Suppressor macrophage (primary cell): ENCODE measurements at places on chromosomes 7 and 10.

DNA sequence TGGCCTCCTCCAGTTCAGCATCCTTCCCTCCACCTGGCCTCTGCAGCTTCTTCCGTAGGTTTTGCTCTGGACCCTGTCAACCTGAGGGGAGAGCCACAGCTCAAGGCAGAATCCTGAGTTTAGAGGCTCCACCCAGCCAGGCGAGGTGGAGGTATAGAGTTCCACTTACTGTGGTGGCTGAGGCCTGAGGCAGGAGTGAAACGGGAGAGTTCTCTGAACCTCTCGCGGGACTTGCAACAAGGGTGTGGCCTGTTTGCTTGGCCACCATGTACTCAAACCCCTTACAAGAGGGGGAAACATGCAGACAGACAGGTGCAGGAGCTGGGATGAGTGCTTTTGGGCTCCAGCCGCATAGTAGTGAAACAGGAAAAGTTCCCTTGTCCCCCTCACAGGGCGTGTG is 154.0 kb upstream of the C7orf33 start:
- DNase-seq = no peak

- DNase-seq = no peak
These were observed 167.3 kb upstream of the C1GALT1 start for GRCh38 chr7:7014827-7015595.

- peak; percentile 97 for DNase-seq
These were observed at the start of gene SLC12A9 for GRCh38 chr7:100852048-100852872. Gene SLC12A9 (plus strand): TSS chr7:100852713. CDS start chr7:100854198, 1,485 bp downstream.

GRCh38 chr7:27329909-27330308 is 87.3 kb downstream of the EVX1 start:
- no peak for DNase-seq

DNA sequence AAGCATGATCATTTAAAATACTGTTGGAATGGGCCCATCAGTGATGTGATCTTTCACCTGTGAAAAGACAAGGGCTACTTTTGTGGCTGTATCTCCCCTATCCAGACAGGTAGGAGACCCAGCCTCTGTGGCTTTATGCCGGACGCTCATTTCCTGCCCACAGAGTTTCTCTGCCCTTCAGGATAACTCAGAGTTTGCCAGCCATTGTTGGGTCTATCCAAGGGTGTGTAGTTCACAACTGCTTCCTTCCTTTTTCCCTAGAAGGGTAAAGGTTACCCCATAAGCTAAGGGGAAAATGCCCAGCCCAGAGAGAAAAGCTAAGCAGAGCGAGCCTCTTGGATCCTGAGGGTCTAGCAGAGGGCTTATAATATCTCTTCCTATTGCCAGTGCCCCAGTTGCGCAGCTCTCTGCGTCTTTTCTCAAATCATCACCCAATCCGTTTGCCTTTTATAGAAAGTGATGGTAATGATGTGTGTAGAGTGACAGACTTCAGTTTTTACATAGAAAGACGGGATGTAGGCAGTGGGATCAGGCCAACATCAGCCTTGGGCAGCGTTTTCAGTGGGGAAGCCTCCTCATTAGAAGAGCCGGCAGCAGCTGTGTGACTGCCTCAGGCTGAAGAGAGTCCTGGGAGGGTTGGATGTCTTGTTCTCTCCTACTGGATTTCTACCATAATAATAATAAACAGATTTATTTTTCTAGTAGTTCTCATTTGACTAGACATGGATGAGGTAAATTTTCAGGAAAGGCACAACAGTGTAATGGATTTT is 80.5 kb downstream of the MET start:
- no peak for DNase-seq

- peak; percentile 12 for DNase-seq
These were observed 580.5 kb downstream of the AUTS2 start for GRCh38 chr7:70178787-70179186.

DNA sequence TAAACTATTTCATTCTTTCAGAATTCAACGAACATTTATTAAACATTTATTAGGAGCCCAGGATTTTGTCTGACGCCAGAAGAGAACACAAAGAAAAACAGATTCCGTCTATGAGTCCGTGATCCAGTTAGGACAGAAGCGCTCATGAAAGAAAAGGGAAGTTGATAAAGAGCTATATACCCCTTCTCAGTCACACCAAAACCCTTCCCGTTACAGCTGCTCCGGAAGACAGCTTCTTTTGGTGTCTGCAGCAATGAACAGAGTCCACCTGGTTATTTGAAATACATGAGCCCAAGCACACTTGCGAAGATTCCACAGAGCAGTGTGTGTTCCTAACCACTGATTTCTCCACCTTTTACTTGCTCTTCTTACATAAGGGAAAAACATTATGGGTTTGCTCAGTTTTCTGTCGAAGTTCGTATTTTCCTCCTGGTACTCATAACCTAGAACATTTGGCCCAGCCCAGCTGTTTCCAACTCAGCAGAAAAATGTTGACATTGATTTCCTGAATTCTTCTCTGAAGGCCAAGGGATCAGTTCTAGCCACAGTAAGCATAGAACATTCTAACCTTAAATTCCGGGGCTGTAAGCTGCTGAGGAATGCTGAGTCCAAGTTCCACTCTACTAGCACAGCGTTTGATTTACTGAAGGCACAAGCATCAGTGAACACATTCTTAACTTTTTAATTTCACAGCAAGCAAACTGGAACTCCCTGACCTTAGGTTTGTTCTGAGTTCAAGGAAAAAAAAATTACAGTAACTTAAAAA is 206.5 kb downstream of the SORCS1 start:
- peak; percentile 80 for DNase-seq

GRCh38 chr7:113010377-113010776 is 76.2 kb downstream of the GPR85 start:
- DNase-seq = no peak

DNA sequence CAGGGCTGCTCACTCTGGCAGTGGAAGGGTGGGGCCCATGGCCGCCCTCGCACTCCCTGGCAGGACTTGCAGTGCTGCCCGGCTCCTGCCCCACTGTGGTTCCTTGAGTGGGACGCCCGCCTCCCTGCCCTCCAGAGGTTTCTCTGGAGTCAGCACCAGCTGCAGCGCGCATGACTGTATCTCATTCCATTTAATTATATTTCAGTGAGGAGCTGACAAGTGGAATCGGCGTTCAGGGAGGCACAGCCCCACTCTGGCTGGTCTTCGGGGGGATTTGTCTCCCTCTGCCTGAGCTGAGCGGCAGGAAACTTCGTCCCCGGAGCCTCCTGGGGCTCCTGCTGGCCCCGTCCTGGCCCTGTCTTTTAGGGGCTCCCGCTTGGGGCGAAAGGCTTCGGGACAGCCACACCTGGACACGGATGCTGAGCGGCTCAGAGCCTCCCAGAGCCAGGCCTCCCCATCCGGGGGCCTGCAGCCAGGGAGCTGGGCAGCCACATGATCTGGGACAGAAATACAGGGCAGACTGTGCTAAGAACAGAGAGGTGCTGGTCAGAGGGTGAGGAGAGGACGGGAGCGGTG is 75.3 kb upstream of the NKX6-2 start:
- no peak for DNase-seq

DNA sequence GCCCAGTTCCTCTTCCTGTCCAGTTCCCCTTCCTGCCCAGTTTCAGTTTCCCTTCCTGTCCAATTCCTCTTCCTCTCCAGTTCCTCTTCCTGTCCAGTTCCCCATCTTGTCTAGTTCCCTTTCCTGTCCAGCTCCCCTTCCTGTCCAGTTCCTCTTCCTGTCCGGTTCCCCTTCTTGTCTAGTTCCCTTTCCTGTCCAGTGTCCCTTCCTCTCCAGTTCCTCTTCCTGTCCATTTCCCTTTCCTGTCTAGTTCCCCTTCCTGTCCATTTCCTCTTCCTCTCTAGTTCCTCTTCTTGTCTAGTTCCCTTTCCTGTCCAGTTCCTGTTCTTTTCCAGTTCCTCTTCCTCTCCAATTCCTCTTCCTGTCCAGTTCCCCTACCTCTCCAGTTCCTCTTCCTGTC is 68.1 kb upstream of the ADCY1 start:
- peak; percentile 21 for DNase-seq

GRCh38 chr10:36089790-36090440 is 447.8 kb upstream of the FZD8 start:
- DNase-seq = no peak

GRCh38 chr10:70898687-70899086 is 10.3 kb upstream of the PCBD1 start:
- DNase-seq = no peak

GRCh38 chr10:80253266-80253962 is 36.0 kb downstream of the MAT1A start:
- no peak for DNase-seq

DNA sequence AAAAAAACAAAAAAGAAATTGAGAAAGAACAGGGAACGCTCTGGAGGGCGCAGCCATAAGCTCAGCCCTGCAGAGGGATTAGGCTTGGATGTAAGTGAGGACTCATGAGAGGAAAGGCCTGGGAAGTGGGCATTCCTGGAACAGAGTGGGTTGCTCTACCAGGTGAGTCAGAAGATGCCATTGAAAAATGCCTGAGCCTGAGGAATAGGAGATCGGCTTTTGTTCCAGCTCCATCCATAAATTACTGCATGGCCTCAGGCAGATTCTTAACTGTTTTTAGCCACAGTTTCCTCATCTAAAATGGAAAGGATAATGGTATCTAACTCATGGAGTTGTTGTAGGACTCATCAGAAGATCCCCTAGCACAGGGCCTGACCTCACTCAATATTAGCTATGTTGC is 1.1 kb upstream of the RGR start:
- no peak for DNase-seq

GRCh38 chr7:43694399-43694748 is 34.9 kb downstream of the COA1 start:
- no peak for DNase-seq

GRCh38 chr10:31146491-31147209 is 115.0 kb upstream of the ZNF438 start:
- DNase-seq = peak; percentile 56

DNA sequence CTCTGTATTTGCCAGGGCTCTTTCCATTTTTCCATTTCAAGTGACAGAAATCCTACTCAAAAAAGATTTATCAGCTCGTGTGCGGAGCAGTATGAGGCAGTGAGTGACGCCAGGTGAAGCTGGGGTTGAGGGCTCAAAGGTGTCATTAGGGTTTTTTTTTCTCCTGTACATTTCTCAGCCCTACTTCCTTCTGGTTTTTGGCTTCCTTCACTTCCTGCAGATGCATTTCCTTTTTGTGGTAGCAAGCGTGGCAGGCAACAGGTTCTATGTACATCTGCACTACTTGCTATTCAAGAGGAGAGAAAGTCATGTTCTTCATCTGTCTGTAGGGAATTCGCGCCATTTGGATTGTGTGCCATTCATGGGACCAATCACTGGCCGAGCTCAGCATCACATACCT is 52.8 kb upstream of the AOAH start:
- no peak for DNase-seq

DNA sequence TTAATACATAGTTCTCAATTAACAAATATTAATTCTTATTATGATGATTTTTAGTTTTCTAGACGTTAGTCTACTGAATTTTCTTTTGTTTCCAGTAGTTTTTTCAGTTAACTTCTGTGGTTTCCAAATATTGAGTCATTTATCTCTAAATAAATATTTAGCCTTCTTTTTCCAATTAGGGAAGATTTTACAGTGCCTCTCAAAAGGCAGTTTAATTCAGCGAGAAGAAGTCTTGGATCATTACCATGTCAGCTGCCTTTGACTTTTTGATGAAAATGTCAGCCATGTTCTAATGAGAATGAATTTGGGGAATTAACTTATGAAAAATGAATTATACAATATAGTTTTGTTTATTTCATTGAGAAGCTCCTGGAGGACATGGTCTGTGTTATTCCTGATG is 90.0 kb downstream of the CDK14 start:
- DNase-seq = no peak

- peak; percentile 85 for DNase-seq
These were observed 56.7 kb downstream of the MKI67 start for GRCh38 chr10:128069351-128070051.

- DNase-seq = no peak
These were observed 135.3 kb downstream of the EGFR start for GRCh38 chr7:55154096-55154495.

GRCh38 chr10:28060031-28060607 is 61.2 kb upstream of the ODAD2 start:
- no peak for DNase-seq

- DNase-seq = no peak
These were observed 117.4 kb upstream of the POM121L12 start for GRCh38 chr7:52917982-52918578.

GRCh38 chr10:131820626-131821025 is 80.2 kb upstream of the PPP2R2D start:
- no peak for DNase-seq

DNA sequence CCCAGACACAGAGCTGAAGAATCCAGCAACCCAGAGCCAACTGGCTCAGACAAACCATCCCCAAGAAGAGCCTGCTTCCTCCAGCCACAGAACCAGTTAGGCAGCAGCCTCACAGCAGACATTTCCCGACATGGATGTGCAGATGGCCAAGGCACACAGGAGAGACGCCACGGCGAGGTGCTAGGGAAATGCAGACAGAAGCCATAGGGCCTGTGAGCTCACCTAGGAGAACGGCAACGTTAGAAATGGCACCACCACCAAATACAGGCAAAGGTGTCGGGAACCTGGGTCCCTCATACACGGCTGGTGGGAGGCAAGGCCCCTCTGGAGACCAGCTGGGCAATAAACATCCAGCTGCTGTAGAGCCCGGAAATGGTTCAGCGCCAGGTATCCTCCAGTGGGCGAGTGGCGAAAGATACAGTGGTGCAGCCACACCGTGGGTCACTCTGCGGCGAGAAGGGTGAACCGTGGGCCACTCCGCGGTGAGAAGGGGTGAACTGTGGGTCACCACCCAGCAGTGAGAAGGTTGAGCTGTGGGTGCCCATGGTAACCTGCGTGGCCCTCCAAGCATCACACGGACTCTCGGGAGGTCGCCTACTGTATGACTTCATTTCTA is 31.2 kb downstream of the JAKMIP3 start:
- no peak for DNase-seq

DNA sequence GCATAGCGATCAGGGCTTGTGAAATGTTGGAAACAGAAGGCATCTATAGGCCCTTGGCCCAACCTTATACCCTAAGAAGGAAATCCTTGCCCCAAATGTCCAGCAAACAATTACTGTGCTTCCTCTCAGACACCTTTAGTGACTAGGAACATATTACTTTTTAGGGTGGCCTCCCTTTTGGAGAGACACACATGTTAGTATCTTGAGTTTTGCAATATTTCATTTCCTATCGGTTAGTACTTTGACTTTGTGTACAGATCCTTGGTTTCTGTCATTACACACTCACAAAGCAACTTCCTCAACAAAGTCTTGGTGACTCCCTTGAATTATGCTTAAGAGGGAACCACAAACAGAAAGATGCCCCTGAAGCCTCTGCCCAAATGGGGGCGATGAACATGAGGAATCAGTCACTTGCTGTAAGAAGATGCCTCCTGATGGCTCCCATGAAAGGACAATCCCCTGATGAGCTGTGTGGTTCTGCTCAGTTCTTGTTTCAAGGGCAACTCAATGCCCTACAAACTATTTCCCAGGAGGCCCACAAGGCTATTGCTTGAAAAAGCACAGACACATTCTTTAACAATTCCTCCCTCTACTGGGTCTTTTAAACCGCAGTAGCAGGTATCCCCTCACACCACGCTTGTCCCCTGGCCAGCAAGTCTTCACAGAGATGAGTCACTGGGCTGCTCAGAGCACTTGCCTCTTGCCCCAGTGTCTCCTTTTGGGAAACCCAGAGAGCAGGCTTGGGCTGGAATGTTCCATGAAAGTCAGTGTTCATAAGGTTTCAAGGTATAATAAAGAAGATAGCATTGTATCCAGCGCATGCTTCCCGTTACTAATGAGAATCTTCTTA is 196.2 kb downstream of the FANK1 start:
- peak; percentile 38 for DNase-seq

GRCh38 chr10:74039561-74040145 is 41.7 kb downstream of the VCL start:
- DNase-seq = peak; percentile 72
